ENCODE measurements at places on chromosomes 2 and 18.

GRCh38 chr2:119910566-119910965, 102.3 kb upstream of the EPB41L5 start:
- no peak for DNase-seq

DNA sequence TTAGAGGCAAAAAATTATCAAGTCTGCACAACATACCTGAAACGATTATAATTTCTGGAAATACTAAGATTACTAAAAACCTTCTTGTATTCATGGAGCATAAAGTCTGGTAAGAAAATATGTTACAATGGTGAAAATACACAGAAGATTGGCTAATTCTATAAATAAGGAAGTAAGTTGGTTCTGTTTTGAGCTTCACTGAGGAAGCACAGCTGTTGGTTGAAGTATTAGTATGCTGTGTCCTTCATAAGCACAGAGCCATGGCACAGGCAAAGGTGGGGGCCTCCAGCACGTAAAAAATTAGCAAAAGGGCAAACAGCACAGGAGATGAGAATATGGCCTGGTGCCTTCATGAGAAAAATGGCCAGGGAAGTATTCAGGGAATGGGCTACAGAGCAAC, 40.4 kb upstream of the ANKRD62 start:
- DNase-seq, result no peak

DNA sequence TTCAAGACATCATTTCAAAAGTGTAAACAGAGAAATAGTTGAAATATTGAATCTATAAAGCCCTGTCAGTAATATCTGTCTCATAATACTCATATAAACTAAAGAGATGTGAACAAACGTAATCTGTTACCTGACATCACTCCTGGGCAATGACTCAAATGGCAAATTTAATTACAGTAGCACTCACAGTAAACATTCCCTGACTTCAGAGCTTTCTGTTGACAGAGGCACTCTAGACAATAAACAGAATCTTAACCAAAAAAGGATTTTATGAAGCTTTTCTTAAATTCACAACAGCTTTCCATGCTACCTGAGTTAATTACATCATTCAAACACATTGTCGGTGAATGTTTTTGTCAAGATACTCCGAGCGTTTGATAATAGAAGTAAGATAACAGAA, 128.1 kb upstream of the PDE1A start:
- DNase-seq, result no peak

GRCh38 chr2:47065771-47066380, 89.2 kb downstream of the STPG4 start:
- no peak for DNase-seq

- DNase-seq, result no peak
Observed at GRCh38 chr2:27227501-27227900, 10.3 kb downstream of the CAD start.

DNA sequence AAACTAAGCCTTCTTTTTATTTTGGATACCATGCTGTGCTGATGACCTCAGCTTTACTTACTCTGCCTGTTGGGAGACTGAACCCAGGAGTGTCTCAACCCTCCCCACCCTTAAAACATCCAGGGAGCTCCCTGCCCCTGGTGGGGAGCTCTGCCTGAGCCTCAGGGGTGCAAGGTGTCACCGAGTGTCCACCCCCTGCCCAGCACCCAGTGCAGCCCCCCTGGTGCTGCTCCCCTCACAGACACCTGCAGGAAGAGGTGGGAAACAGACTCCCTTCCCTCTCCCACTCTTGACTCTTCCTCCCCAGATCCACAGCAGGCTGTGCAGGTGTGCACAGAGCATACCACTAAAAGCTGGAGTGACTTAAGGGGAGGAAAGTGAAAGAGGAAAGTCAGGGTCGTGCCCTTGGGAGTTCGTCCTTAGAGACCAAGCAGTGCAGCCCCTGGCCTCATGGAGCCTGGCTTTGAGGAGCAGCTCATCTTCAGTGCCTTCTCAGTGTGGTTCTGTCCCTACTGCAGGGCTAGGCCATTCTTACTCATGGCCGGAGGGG, 51.3 kb downstream of the MYO7B start:
- DNase-seq, result no peak

DNA sequence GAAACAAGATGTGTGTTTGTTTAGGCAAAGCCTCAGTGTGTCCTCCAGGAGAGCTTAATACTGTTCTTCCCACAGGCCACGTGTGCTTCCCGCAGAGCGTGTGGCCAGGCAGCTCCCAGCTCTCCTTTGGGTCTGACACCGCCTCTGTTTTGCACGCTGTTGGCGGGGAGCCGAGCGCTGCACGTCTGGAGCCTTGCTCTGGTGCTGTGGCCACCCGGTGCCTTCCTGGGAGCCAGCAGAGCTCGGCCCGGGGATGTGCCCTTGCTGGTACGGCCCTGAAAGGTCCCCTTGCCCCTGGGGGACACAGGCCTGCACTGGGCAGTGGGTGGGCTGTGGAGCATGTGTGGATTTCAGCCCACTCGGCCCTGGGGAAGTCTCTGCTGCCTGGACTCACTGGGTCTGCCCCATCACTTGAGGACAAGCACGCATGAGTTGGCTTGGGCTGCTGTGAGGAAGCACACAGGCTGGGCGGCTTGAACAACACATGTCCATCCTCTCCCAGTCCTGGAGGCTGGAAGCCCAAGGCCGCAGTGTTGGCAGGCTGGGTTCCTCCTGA, 160.7 kb upstream of the HDAC4 start:
- DNase-seq, result no peak

DNA sequence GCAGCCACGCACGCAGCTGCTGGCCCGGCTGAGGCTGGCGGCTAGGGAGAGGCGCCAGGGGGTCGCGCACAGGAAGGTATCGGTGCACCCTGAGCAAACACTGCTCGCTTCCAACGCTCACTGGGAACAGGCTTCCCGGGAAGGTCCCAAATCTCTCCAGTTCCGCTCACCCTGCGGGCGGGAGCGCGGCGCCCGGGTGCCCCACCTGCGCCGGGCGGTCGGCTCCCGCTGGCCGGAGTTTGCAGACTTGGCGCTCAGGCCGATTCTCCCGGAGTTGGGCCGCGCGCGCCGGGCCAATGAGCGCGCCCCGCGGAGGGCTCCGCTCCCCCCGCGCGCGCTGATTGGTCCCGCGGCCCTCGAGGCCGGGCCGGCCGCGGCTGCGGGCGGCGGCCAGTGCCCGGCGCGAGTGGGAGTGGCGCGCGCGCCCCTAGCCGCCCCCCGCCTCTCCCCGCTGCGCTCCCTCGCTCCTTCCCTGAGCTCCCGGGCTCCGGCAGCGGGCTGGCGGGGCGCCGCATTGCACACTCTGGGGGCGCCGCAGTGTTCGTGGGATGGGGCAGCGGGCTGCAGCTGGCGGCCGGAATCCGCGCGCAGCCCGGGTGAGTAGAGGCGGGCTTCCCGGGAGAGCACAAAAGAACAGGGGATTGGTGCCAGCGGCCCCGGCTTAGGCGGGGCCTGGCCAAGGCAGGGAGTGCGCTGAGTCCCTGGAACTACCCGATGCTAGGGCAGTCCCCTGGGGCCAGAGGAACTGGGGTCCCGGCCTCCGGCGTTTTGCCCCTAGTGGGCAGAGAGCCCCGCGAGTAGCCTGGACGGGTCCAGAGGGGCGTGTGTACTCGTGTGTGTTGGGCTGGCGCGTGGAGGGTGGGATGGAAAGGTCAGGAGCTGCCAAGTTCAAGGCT, at the start of gene LYPD6:
TSS of gene LYPD6 (plus strand) at position 461 of the 896 bp plus-strand sequence. CDS start 107,122 bp downstream, outside the sequence.
- DNase-seq, result no peak

GRCh38 chr2:239200646-239201530, 199.9 kb downstream of the HDAC4 start:
- no peak for DNase-seq

- no peak for DNase-seq
Observed at GRCh38 chr2:40534528-40534927, 82.6 kb upstream of the SLC8A1 start.

DNA sequence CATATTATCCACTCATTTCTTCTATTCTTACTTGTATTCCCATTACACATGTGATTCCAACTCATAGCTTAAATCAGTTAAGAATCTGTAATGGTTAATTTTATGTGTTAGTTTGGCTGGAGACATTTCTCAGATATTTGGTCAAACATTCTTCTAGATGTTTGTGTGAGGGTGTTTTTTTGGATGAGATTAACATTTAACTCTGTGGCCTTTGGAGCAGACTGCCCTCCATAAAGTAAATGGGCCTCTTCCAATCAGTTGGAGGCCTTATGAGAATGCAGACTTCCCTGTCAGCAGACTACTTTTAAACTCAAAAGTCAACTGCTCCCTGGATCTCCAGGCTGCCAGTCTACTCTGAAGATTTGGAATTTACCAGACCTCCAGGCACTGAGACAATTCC, 976.8 kb upstream of the ACVR2A start:
- DNase-seq, result no peak

- DNase-seq, result no peak
Observed at GRCh38 chr2:125596612-125597011, 1059.3 kb upstream of the GYPC start.

GRCh38 chr2:139968588-139968987, 1188.4 kb upstream of the NXPH2 start:
- DNase-seq, result no peak

DNA sequence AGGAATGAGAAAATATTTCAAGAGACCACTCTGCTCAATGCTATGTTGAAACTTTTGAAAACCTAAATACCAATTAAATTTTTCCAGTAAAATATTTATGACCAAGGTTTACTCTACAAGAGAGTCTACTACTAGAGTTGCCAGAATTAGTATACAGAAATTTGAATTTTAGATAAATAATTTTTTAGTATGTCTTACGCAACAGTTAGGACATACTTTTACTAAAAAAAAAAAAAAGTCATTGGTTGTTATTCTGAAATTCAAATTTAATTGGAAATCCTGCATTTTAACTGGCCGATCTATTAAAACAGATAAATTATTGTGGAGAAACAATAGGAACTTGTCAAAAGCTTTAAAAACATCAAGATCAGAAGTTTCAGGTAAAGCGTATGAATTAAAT, 49.1 kb upstream of the TMEM200C start:
- DNase-seq, result no peak

DNA sequence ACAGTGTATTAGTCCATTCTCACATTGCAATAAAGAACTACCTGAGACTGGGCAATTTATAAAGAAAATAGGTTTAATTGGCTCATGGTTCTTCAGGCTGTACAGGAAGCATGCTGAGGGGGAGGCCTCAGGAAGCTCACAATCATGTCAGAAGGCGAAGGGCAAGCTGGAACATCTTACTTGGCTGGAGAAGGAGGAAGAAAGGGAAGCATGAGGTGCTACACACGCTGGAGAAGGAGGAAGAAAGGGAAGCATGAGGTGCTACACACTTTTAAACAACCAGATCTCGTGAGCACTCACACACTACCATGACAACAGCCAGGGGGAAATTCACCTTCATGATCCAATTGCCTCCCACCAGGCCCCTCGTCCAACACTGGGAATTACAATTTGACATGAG, 95.3 kb upstream of the FAM110C start:
- DNase-seq, result no peak

GRCh38 chr2:22355816-22356433, 1029.1 kb upstream of the KLHL29 start:
- DNase-seq, result peak; percentile 7

DNA sequence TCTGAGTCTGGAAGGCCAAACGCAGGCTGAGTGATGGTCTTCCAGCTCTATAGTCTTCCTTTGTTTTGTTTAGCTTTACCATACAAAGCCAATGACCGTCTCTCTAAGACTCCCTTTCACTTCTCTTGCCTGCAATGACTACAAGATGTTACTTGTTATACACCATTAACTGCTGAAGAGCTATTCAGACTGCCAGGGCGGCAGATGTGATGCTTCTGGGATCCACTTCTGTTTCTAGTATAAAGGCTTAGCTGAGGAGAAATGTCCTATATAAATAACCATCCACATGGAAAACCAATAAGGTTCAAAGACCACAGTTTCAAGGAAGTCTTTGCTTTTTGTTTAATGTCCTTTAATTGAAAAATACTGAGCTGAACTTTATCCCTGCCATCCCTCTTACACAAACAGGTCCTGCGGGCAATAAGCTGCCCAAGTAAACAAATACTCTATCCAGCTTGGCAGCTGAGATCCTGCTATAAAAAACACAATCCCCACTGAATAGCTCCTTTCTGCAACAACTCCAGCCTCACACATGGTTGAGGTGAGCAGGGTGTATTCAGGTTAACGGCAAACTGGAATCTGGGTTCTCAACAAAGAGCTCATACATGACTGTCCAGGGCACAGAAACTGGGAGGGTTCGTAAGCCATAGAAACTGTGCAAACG, 124.6 kb downstream of the VIT start:
- no peak for DNase-seq

- no peak for DNase-seq
Observed at GRCh38 chr2:189076120-189076519, 101.9 kb downstream of the COL3A1 start.

DNA sequence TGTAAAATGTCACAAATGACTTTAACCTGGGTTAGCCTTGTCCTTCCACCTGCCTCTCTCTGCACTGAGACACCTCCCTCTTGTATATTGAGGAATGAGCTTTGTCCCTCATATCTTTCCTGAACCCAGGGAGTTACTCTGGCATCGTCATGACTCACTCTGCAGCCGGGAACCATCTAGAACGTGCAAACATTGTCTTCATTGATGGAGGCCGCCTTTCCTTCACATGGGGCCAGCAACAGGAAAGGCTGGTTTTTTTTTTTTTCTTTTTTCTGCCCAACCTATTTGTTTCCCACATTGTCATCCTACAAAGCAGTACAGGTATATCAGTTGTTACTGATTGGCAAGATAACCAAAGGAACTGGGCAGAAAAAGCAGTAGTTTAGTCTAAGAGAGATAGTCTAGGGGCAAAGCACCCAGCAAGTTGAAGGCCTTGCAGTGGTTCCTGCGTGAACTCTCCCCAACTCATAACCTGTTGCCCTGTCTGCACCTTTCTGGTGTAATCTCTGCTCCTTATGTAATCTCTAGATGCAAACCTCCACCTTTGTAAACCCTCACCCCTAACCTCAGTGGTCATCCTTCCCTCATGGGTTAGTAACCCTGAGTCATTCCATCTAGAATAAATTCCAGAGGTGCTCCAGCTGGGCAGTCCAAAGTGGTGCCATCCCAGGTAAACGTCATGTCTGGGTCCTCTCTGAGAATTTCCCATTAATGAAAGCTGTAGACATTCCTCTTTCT, 38.3 kb downstream of the SLC40A1 start:
- DNase-seq, result no peak

GRCh38 chr2:146444987-146445386, 1399.8 kb upstream of the ACVR2A start:
- no peak for DNase-seq

DNA sequence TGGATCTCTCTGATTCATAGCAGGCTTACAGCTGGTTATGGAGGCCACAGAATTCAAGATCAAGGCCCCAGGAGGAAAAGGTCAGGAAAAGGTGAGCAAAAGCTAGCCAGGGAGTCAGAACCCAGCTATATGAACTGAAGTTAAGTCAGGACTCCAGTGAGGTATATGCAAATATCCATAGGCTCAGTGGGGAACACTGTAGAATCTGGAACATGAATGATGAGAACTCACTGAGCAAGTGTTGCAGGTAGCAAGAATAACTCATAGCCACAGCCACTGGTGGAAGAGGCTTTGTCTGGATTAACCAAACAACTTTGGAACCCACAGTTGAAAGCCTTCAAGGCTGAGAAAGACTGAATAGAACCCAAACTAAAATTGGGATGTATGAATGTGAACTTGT, 24.7 kb downstream of the COBLL1 start:
- no peak for DNase-seq
